ENCODE measurements at places on chromosomes 6 and 20.

DNA sequence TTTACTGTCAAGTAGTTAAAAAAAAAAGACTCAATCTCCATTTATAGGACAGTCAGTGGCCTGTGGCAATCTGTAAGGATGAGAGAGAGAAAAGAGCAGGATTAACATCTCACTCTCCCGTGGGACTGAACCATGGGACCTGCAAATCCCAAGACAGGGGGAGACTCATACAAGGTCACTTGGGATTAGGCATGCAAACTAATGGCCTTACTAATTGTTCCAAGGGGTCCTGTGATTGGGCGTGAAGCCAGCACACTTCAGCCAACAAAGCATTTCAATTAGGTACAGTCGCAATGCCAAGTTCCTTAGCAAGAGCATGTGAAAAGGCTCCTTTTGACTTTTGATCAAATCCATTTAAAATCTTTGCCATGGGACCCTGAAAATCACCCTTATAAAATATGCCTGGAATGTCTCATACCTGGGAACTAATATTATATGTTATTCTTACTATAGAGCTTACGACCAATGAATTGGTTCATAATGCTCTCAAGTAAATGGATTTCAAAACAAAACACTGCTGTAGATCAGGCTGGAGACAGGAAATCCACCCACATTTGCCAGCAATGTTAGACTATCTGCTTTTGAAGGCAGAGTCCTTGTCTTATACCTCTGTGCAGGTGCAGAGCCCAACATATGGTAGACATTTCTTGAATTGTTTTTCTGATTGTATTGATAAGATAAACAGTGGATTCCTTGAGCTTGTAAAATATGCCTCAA is 412.5 kb downstream of the GJA1 start:
- no peak for DNase-seq

DNA sequence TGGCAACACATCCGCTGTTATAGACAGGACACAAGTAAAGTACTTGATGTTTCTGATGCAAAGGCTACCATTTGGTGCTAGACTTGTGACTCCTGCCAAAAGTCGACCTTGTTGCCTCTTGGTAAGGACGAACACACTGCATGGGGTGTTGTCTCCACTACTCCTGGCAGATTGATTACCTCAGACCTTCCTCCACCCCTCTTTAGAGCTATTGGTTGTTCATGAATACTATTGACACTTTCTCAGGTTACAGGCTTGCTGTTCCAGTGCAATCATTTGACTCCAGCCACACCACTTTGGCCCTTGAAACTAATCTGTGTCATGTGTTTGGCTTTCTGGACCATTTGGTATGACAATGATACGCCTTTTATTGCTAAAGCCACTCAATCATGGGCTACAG is 62.3 kb downstream of the TRMT11 start:
- no peak for DNase-seq

GRCh38 chr6:164832410-164832809 is 477.0 kb downstream of the C6orf118 start:
- DNase-seq = no peak

- no peak for DNase-seq
These were observed 89.5 kb downstream of the GMPR start for GRCh38 chr6:16327777-16328325.

GRCh38 chr6:169937389-169938261 is 186.2 kb downstream of the ERMARD start:
- no peak for DNase-seq

DNA sequence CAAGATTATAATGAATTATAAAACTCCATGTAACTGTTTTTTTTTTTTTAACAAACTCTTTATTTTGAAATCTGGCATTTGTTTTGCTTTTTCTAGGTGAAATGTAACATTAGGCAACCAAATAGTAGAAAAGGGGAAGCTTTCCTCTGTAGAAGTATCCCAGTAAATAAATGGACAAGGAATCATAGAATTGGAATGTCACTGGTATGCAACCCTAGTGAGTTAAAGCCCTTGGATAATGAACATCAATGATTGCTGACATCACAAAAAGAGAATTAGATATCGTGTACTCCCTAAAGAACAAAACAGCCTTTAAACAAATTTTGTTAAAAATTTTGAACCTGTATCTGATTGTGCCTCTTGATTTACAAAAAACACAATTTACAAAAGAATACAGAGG is 93.9 kb upstream of the OGFRL1 start:
- DNase-seq = no peak

DNA sequence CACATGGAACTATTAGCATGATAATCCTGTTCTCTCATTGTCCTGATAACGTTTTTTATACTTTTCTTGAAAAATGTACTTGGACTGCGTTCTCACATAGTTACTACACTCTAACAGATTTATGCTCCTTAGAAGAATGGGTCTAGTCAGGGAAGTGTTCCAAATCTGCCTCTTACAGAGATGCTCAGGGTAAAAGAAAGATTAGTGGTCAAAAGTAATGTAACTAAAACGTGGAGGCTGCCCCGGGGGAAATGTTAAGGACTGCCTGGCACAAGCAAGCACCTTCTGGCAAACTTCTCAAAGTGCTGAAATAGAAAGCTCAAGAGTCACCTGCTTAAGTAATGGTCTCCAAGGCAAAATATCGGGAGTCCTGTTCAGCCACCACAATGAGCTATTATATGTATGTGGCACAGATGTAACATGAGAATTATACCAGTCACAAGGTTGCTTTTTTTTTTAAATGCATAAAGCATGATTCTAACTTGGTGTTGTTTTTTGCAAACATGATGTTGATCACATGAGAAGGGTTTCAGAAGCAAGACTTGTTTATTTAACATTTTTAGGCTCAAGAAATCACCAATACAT is 244.5 kb upstream of the JARID2 start:
- DNase-seq = no peak

DNA sequence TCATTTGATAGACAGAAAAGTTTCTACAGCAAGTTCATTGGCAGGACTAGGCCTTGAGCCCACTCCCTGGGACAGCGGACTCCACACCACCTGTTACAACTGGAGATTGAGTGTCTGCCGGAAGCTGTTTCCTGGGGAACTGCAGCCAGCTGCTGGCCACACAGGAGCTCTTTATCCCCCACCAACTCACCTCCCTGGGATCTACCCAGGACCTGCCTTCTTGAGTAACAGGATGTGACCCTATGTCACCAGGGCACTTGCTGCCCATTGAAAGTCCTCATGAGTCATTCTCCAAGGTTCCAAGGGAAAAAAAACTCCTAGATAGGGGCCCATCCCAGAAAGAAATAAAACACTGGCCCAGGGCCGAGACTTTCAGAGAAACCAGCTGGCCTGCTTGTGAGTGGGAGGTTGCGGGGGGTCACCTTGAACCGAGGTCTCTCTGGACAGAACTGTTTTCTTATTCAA is 37.4 kb upstream of the SLC9A8 start:
- no peak for DNase-seq

DNA sequence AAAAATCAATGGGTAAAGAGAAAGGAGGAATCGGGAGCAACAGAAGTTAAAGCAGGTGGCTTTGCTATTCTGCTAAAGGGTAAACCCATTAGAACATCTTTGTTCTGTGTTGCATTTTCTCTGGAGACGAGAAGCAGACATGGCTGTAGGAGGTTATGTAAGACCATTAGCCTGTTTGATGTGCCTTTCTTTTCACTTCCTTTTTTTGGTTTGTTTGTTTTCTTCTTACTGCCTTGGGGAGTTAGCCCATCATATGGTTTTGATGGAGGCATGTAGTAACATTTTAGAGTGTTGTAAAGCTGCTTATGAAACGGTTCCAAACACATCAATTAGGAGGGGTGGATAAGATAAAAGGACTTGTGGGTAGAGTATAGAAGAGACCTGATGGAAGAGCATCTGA is 131.0 kb downstream of the DOK5 start:
- DNase-seq = no peak

DNA sequence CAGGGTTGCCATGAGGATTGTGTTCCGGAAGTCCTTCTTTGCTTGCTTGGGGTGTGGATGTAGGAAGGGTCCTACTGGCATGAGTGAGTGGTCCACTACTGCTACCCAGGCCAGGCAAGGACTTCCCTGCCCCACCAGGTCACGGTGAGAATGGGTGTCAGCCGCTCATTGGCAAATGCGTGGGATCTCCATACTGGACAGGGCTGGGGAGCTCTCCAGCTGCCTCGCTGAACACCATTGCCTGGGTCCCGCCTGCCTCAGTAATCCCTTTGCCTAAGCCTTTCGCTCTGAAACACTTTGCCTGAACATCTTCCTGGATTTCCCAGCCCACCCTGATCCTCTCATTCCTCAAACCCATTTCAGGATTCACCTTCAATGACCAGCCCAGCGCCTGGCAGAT is 59.5 kb downstream of the CTCFL start:
- no peak for DNase-seq

DNA sequence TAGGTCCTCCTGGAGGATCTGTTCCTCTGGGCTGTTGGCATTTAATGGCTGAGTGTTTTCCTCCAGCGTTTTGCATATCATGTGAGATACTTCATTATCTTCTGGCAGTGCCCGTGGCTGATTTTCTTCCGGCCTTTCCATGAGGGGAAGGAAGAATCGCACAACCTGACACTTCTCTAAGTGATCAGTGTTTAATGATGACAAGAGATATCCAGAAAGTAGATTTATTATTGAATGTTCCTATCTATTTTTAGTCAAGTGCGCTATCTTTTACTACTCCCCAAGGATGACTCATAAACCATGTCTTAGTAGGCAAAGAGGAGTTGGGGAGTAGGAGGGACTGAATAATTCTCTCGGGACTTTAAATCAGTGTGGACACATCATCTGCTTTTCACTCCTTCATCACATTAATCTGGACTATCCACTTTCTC is 149.7 kb downstream of the PLCB4 start:
- no peak for DNase-seq

- DNase-seq = peak; percentile 48
These were observed 120.5 kb upstream of the PRSS16 start for GRCh38 chr6:27126815-27127537.

DNA sequence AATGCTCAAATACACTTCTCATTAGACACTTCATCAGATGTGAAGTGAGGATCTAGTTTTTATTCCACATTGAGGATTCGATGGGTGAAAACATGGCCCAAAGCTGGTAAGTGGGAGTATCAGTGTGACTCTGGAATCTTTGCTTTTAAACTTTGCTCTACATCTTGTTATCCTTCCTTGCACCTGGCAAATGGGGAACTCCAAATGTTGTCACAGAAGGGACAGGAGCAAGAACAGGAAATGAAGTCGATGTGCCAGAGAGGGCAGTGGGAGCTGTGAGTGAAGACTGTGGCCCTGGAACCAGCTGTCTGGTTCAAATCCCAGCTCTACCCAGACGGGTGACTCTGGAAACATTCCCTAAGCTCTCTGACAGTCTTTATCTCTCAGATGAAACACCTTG is 86.7 kb upstream of the AGPAT4 start:
- DNase-seq = no peak

- DNase-seq = no peak
These were observed 12.8 kb downstream of the ESF1 start for GRCh38 chr20:13771853-13772453.

- no peak for DNase-seq
These were observed 396.3 kb downstream of the ZFAND3 start for GRCh38 chr6:38215651-38216311.

DNA sequence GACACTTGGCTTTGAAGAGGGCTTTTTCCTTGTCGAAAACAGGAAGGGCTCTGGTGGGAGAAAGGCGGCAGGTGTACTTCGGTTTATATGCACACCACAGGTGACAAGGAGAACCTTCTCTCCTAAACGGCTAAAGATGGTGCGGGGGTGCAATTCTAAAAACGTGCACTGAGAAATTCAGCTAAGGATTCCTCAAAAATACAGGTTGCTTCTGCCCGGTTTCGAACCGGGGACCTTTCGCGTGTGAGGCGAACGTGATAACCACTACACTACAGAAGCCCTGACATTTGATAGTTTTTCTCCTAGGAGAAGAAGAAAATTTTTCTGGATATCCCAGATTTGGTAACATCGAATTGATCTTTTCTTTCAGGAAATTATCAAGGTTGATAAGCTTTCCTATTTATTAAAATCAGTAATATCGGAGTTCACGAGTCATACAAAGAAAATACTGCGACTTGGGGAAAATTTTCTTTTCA is 32.0 kb downstream of the POM121L2 start:
- DNase-seq = no peak

- no peak for DNase-seq
These were observed 161.4 kb upstream of the KCNG1 start for GRCh38 chr20:51184289-51184688.
